ENCODE measurements at places on chromosomes 5 and 9.

GRCh38 chr9:133496861-133497842 is 18.3 kb upstream of the SLC2A6 start:
- DNase-seq, result no peak

DNA sequence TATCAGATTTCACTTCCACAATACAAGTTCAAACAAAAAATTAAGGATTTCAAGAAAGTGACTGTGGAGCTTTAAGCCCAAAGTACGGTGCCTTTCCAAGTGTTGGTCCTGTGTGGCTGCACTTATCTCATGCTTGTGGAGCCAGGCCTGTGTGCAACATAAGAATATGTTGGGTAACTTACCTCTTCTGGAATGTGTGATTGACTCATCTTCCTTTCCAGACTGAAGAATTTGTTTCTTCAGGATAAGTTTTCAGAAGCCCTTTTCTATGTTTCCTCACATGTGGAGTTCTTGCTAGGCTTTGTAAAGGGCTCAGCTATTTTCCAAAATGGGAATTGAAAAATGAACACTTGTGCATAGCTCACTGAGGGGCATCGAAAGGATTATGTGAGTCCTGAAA is 485.1 kb upstream of the PAPPA start:
- DNase-seq, result no peak

GRCh38 chr5:178372142-178372571 is 139.6 kb upstream of the PHYKPL start:
- DNase-seq, result no peak

DNA sequence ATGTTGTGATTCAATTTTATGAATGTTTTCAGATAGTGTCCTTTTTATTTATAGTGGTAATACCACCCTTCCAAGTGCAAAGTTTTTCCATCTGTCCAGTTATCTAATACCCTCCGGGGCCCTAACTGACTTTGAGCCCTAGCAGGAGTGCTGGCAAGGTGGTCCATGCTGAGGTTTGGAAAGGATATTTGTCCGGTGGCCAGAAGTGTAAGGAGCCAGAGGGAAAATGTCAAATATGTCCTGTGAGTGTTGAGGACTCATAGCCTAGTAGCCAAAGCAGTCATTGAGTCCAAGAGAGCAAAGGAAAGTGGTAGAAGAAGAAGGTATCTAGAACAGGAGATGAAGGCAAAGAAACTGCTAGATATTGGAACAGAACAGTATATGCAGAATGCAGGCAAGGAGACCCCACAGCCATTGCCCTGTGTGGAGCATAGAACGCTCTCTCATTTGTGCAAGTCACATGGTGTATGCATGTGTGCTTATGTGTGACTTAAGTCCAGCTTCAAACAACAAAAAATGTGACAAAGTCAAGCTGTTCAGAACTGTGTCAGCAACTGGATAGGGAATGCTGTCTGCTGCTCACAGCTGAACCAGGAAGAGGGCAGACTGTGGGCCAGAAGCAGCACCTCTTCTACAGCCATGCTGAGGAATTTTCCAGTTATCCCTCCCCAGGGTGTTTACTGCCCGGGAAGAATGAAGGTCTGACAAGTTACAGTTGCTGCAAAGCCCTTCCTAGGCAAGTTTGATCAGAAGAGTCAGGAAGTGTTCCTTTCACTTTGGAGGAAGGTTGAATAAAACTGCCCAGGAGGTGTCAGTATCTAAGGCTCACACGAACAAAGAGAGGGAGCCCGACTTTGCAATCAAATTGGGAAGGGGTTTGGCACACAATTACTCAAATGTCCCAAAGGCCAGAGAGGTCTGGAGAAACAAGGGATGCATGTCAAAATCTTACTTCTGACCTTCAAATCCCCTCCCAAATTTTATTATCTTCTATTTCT is 463.3 kb upstream of the DMAC1 start:
- DNase-seq, result no peak

GRCh38 chr5:28788954-28789353 is 1750.6 kb upstream of the CDH9 start:
- DNase-seq, result no peak

- no peak for DNase-seq
Measured at GRCh38 chr9:126682113-126682810, 68.5 kb downstream of the LMX1B start.

DNA sequence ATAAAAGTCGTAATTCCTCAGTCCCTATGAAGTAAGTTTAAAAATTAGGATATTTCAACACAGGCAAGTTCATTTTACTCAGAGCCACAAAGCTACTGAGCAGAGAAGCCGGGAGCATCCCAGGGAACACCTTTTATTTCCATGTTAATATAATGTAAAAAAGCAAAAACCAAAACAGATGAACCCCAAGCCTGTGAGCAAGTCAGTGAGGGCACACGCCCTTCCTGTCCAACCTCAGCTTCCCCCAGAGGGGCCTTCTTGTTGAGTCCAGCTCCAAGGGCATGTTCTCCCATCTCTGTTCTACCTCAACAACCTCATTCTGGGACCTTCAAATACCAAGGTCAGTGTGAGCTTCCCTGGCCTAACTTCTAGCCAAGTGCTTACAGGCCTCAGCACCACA is 24.8 kb downstream of the NSUN2 start:
- no peak for DNase-seq

- no peak for DNase-seq
Measured at GRCh38 chr5:52825826-52826225, 38.1 kb downstream of the ITGA1 start.

DNA sequence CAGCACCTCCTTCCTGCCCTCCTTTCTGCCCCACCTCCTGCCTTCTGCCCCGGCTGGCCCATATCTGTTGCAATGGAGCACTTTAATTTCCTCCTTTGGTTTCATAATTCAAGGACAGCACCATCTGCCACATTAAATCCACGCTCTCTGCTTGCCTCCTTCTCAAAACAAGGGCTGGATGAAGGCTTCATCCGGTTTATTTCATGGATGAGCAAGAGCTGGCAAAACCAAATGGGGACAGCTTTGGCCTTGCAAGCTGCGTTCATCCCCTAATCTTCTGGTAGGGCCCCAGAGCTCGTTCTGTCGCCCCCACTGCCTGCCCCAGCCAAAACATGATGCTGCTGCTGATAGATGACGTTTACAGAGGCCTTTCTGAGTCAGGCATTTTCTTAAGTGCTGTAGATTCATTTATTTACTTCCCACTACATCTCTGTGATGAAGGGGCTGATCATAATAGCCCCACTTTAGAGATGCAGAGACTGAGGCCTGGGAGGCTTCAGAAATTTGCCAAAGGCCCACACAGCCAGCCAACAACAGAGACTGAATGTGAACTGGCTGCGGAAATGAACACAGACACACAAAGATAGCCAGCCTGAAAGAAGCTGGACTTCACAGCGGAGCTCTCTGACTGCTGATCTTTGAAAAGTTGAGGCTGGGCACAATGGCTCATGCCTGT is 115.6 kb upstream of the CPEB4 start:
- no peak for DNase-seq

DNA sequence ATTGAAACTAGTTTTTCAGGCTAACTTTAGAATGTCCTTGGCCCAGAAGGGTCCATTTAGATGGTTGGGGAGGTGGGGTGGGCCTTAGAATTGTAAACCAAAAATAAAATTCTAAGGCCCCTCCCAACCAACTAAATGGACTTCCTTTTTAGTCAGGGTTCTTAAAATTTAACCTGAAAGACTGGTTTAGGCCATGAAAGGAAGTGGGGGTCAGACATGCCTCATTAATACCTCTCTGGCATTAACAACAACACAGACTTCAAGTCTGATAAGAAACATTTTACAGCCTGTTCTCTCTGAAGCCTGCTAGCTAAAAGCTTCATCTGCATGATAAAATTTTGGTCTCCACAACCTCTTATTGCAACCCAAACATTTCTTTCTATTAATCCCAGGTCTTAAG is 65.5 kb upstream of the TNC start:
- no peak for DNase-seq

GRCh38 chr5:83590966-83591365 is 119.4 kb downstream of the VCAN start:
- no peak for DNase-seq

DNA sequence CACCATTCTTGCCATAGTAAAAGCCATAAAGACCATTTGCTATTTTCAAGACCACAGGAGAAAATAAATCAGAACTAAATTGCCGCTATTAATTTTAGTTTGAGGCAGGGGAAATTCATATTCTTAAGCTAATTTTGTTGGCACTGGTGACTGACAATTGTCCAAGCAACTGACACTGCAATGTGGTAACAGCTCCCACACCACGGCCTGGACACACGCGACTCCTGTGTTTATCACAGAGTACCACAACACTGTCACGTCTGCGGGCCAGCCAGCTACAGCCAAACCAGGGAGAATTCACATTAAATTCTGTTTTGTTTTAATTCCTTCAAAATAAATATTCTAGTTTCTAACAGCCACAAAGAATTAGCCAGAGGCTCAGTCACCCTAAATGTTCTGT is 481.9 kb downstream of the CTNND2 start:
- DNase-seq, result no peak

DNA sequence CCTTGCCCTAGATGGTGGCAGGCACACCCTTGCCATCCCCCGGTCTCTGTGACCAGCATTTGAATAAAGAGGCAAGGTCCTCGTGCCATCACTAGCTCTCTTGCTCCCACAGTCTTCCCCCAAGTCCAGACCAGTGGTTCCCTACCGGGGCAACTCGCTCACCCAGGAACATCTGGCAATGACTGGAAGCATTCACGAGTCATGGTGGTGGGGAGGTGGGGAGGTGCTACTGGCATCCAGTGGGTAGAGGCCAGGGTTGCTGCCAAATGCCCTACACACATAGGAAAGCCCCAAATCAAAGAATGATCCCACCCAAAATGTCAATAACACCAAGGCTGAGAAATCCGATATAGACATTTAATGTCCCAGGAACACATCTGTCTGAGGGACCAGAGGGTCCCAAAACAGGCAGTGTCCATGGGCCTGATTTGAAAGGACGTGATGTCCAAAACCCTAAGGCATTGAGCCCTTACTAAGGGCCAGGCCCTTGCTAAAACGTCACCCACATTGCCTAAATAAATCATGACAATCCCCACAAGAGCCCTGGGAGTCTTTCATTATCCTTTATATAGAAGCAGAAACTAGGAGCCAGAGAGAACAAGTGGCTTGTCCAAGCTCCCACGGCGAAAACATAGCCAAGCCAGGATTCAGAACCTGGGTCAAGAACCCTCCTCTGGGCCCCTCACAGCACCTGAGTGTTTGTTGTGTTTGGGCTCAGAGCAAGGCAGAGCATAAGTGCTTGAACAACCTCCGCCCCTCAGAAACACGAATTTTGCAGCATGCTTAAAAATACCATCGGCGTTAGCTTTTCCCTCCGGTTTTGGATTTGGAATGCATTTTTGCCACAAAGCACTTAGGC is 119.3 kb upstream of the WWC1 start:
- no peak for DNase-seq

DNA sequence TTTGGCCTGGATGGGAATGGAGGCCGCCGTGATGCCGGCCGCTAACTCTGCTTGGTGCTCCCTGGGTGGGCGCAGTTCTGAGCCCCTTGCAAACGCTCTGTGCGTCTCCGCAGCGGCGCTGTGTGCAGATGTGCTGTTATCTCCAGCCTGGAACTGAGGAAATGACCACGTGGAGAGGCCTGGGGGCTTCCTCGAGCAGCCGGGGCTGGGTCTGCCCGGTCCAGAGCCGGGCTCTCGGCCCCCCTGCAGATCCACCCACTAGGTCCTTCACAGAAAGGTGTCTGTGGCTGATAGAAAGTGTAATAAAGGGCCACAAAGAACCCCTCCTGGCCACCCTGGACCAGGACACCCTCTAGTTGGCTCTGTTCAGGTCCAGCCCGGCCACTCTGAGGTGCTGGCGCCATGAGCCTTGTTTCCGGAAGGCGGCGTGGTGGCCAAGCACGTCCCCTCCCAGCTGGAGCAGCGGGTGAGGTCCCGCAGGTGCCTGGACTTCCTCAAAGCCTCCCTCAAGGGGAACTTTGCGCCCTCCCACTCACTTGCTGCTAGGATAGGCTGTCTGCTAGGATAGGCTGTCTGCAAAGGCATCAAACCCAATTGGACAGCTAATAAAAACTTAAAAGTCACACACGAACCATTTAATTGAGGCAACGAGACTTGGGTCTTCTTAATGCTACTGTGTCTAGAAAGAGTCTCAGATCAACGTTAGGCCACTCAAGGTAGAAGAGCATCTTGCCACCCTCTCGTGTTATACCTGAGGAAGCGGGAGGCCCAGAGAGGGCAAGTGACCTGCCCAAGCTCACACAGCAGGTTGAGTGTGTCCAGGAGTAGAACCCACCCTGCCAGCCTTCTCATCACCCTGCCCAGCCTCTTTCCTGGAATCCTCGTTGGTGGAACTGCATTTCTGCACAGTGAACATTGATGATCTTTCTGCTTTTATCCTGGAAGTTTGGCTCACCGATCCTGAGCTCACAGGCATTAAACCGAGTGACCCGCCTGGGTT is 109.3 kb upstream of the FCN2 start:
- DNase-seq, result no peak

DNA sequence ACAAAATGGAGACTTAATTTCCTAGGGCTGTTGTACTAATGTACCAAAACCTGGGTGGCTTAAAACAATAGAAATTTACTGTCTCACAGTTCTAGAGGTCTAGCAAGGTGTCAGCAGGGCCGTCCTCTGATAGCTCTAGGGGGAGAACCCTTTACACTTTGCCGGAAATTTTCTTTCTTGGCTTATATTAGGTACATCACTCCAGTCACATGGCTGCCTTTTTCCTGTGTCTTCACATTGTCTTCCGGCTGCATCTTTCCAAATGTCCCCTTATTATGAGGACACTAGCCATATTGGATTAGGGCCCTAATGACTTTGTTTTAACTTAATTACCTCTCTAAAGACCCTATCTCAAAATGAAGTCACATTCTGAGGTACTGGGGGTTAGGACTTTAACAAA is 5.8 kb downstream of the UHRF2 start:
- DNase-seq, result no peak

DNA sequence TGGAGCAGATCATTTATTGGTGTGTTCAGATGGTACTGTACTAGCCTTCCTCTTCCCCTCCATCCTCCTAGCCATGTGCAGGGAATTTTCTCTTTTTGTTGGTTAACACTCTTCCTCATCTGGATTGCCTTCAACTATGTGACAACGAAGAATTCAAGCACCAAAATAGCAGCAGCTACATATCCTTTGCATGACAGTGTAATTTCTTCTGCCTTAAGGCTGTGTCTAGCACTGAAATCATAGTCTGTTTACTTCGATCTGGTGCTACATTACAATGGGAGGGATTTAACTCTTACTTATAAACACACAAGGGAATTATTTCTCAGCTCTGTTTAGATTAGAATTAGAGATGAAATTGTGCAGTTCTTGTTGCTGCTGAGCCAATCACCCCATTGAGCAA is 260.4 kb downstream of the ARL15 start:
- no peak for DNase-seq

DNA sequence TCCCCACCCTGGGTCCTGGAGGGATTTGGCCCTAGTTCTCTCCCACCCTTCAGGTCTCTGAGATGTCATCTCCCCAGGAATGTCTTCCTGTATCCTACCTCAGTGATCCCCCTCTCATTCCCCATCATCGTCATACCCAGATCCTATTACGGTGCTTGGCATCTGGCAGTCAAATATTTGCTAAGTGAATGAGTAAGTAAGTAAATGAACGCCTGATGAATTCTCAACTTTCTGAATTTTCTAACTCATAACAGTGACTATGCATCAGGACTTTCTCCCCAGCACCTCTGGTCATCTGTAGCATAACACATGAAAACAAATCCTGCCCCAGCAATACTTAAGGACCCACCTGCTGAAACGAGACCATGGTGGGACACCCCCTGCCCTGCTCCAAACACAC is 244.2 kb downstream of the EBF1 start:
- no peak for DNase-seq

GRCh38 chr9:22623236-22623635 is 176.6 kb downstream of the DMRTA1 start:
- no peak for DNase-seq
